ENCODE measurements at places on chromosomes 1 and 21. TPM values are rescaled to one million over a fixed set of nuclear protein-coding genes. Genes with fewer than 3 reads are reported as not detected.
A peak's percentile ranks its signal among the peaks of the same experiment; 100 is the strongest.

Gene ZSWIM5
- total RNA-seq = 0.87 TPM

DNA sequence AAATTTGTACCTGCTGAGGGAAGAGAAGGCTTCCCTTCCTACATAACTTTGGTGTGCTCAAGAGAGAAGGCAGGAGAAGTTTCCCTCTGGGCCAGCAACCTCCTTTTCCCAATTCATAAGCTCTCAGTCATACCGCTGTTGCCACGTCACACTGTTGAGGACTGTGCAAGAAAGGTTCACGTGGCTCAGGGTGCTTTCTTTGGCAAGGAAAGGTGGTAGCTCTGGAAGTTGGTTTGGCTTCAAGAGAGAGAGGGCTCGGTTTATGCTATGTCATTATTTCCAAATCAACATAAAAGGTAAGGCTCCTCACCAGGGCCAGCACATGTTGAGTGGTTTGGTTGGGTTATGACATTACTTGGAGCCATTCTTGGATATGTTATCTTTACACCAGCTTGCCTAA, 77.3 kb downstream of the TNFSF18 start:
- no peak overlapping the region for H3K4me3 ChIP-seq
- no peak overlapping the region for H3K27ac ChIP-seq
- peaks cover 6% of the 10 kb centered on the region for H3K4me1 ChIP-seq
- no peaks in the 10 kb centered on the region for H3K36me3 ChIP-seq
- peaks cover 1% of the 10 kb centered on the region for H3K27me3 ChIP-seq

GRCh38 chr1:156849151-156849496, 9.8 kb downstream of the INSRR start:
- peak overlapping the region; percentile 84 for H3K27ac ChIP-seq
- no peaks in the 10 kb centered on the region for H3K36me3 ChIP-seq
- DNase-seq = no peak
- peaks cover 42% of the 10 kb centered on the region for H3K4me1 ChIP-seq
- peaks cover 29% of the 10 kb centered on the region for H3K27me3 ChIP-seq

- no peaks in the 10 kb centered on the region for H3K27me3 ChIP-seq
- DNase-seq = no peak
- no peak overlapping the region for H3K4me3 ChIP-seq
These were observed 508.6 kb downstream of the RWDD3 start for GRCh38 chr1:95742591-95743089.

DNA sequence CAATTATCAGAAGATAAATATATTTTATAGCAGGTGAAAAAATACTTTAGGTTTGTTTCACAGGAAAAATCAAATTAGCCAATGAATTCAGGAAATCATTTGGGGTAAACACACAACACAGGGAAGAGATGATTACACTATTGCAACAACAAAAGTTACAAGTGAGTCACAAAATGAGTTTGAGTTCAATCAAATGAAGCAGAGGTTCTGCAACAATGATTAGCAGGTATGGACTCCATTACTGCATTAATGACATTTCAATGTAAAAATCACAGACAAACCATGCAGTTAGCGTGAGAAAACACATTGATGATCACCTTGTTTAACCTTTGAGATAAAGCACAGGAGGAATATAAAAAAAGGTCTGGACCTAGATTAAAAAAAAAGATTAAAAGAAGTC, 9.7 kb downstream of the ADGRL4 start:
- no peak overlapping the region for H3K4me3 ChIP-seq
- H3K27me3 ChIP-seq = no peaks in the 10 kb centered on the region
- no peaks in the 10 kb centered on the region for H3K36me3 ChIP-seq

DNA sequence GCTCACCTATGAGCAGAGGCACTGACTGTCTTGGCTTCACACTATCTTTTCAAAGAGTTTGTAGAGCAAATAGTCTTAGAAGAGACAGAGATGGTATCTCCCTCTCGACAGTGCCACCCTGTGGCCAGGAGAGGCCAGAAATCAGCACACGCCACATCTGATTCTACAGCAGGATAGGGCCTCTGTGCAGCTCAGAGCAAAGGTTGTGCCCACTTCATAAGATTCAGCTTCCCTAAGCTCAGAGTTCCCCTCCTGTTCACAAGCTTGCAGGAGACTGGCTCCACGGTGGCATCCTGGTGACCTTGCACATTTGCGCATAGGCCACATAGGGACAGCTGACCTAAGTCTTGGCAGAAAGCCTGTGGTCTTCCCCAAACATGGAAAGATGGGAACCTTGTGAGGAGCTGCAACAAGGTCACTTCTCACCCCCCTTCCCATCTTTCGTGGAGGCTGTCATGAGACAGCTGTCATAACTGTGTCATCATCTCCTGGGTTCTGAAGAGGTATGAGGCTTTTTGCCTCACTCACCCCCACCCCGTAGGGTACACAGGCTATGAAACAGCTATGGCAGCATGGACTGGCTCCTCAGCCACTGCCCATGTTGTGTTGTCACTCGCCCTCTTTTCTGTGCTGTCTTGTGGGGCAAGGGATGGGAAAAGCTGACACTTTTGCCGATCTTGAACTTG, 3.0 kb downstream of the ITLN2 start:
- H3K27me3 ChIP-seq = no peaks in the 10 kb centered on the region
- peak; percentile 88 for DNase-seq
- H3K27ac ChIP-seq = no peak overlapping the region
- H3K4me3 ChIP-seq = no peak overlapping the region
